NCI-H2029 (cell line): ENCODE measurements at places on chromosomes 1 and 21.

- no peak for DNase-seq
These were observed 3.4 kb upstream of the LAMB3 start for GRCh38 chr1:209655411-209656231.

DNA sequence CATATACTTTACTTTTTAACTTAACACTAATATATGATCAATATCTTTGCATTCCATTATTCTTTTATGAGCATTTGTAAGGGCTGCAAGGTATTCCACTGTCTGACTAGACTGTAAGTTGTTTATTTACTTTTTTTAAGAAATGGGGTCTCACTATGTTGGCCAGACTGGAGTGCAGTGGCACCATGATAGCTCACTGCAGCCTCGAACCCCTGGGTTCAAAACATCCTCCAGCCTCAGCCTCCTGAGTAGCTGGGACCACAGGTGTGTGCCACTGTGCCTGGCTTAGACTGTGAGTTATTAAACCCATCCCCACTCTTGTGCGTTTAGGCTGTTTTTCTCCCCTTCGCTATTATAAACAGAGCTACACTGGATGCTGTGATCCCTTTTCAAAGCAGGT, 6.7 kb upstream of the KIF26B start:
- DNase-seq: no peak

GRCh38 chr1:40984066-40984465, 4.6 kb downstream of the CTPS1 start:
- no peak for DNase-seq

- DNase-seq: no peak
These were observed 388.6 kb downstream of the RWDD3 start for GRCh38 chr1:95622609-95623008.

- no peak for DNase-seq
These were observed 62.5 kb downstream of the NDUFS5 start for GRCh38 chr1:39088658-39089057.

DNA sequence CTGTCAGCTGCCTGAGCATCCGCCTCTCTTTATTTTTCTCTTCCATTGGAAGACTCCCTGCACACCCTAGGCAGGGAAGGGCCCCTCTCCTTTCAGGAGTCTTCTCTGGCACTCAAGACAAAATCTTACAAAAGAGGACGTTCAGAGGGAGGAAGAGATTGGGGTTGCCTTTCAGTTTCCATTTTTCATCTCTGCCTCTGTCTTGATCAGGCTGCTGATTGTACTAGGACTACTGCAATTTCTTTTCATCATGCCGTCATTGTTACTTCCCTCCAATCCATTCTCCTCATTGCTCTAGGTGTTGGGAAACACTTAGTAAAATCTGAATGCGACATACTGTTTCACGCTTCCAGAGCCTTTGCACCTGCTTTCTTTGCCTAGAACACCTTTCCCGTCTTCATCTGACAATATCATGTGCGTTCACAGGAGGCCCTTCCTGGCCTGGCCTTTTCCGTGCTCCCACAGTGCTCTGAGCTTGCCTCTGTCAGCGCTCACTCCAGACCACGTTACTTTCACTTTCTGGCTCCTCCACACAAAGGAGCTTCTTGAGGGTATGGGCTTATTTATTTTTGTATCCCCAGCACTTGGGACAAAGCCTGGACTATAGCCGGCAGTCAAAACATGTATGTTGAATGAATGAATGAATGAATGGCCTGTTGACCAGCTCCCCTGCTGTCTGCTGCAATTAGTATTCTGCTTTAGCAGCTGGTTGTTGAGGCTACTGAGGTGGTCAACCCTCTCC, 10.9 kb downstream of the LRRC71 start:
- no peak for DNase-seq

DNA sequence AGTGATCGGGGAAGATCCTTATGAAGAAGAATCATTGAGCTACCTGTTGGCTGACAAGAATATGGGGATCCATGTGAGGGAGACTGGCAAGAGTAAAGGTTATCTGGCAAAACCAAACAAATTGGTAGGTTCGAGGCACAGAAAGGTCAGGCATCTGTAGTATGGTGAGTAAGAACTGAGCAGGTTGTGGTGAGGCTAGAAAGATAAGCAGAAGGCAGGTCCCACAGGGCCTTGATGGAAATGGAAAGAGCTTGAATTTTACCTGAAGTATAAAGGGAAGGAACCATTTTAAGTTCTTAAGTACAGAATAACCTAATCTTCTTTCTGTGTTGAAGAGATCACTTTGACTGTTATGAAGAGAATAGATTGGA, 11.1 kb downstream of the PTPRC start:
- DNase-seq: no peak

GRCh38 chr1:31701091-31701736, 2.6 kb downstream of the COL16A1 start:
- DNase-seq: peak; percentile 56

GRCh38 chr1:2611621-2612437, 21.0 kb downstream of the MMEL1 start:
- no peak for DNase-seq

- no peak for DNase-seq
These were observed 38.1 kb upstream of the NBL1 start for GRCh38 chr1:19605967-19606366.

- DNase-seq: no peak
These were observed 760.4 kb upstream of the CXADR start for GRCh38 chr21:16752475-16752857.

DNA sequence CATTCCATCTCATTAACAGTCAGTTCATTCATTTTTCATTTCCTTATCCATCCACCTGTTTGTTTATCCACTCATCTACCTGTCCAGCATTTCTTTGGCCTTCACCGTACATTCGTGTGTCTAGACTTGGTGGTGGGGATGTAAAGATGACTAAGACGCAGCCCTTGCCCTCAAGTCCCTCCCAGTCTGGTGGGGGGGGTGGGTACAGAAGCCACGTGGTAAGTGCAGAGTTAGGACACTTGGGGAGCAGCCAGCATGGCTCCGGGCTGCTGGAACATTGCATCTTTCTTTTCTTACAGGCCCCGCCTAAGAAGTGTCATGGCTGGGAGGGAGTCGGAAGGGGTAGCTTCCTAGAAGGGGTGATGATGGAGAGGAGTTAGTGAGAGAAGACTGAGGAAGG, 17.2 kb downstream of the KIF26B start:
- no peak for DNase-seq

DNA sequence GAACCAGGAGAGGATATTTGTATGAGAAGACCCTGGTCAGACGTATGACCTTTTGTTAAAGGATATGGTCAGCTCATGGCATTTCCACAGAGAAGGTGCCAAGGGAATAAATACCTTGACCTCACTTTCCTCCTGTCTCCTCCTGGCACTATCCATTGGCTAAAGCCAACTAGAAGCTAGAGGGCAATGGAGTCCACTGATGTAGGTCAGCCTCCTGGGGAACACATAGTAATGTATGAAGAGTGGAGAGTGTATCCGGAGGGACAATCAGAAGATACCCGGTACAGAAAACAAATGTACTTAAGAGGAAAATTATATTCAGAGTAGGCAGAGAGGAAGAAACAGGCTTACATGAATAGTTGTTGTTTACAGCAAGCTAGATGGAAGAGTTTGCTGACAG, 698 bp upstream of the NTMT2 start:
- DNase-seq: no peak

DNA sequence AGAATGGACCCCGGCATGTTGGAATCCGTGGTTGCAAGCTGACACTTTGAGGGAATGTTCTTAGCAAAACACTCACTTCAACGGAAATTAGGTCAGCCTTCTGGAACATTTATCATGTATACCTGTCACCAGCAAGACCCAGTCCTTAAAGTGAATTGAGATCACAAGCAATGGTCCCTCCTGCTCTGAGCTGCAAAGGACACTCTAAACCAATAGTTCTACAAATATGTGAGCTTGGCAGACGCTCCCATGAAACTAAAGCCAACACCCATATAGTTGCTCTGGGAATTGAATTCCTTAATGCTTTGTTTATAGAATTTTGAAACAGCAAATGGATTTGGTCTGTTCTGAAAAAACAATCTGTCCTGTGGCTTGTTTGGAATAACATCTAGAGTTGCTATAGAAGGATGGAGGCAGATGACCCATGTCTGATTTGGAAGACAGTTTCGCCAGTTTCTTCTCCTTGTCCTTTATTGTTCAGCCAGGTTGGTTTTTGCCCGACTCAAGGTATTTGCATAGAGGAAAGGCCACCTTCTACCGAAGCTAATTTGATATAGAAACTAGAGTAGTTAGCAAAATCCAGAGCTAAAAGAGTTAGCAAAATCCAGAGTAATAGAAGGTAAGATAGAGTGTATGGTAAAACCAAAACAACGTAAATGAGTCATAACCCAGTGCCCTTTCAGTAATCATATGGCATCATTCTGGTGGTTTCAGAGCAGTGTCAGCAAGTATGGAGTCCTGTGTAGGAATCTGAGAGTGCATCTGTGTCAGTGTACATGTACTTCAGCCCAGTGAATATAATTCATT, 236.2 kb downstream of the NFIA start:
- DNase-seq: no peak

- no peak for DNase-seq
These were observed 536.0 kb downstream of the LMO4 start for GRCh38 chr1:87864676-87865075.
